T-helper 17 cell (primary cell): ENCODE measurements at places on chromosomes 1 and 21. TPM values are rescaled to one million over a fixed set of nuclear protein-coding genes. Genes with fewer than 3 reads are reported as not detected.

The CASZ1 gene
- total RNA-seq = 21.2 TPM

- H3K4me3 ChIP-seq = no peak overlapping the region
- DNase-seq = no peak
- no peak overlapping the region for H3K27ac ChIP-seq
- H3K36me3 ChIP-seq = peaks cover 9% of the 10 kb centered on the region
- no peaks in the 10 kb centered on the region for H3K27me3 ChIP-seq
- H3K4me1 ChIP-seq = peaks cover 22% of the 10 kb centered on the region
These were observed 16.6 kb downstream of the TRIM62 start for GRCh38 chr1:33165209-33165608.

- H3K4me3 ChIP-seq = peak overlapping the region; percentile 28
- H3K27ac ChIP-seq = no peak overlapping the region
- H3K4me1 ChIP-seq = peaks cover 24% of the 10 kb centered on the region
- no peak for DNase-seq
- peaks cover 86% of the 10 kb centered on the region for H3K27me3 ChIP-seq
These were observed 3.0 kb downstream of the HLX start for GRCh38 chr1:220882061-220882891.

DNA sequence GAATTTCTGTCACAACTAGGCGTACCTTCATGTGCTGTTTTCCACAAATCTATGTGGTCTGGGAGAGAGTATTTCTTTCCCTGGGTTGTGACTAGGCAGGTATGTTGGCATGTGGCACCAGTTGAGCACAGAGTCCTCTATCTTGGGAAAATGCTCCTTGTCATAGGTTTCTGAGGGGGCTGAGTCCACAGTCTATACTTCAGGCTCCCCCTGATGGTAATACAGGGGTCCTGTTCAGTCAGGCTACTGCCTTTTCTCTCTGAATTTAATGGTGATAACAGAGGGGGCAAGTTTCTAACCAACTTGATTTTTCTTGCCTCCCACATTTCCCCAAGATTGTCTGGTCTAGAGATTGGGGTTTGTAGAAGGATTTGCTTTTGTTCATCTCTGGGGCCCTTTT is 35.8 kb downstream of the VANGL1 start:
- no peak overlapping the region for H3K27ac ChIP-seq
- no peaks in the 10 kb centered on the region for H3K27me3 ChIP-seq
- peaks cover 6% of the 10 kb centered on the region for H3K4me1 ChIP-seq
- no peak overlapping the region for H3K4me3 ChIP-seq
- DNase-seq = no peak

- DNase-seq = peak; percentile 39
- H3K27ac ChIP-seq = no peak overlapping the region
- H3K4me1 ChIP-seq = peaks cover 7% of the 10 kb centered on the region
- no peaks in the 10 kb centered on the region for H3K36me3 ChIP-seq
- no peak overlapping the region for H3K4me3 ChIP-seq
- H3K27me3 ChIP-seq = no peaks in the 10 kb centered on the region
These were observed 22.9 kb upstream of the LDLRAP1 start for GRCh38 chr1:25520446-25521061.

The CLCA4 gene
- not detected for total RNA-seq

- no peak for DNase-seq
- H3K27me3 ChIP-seq = no peaks in the 10 kb centered on the region
- H3K36me3 ChIP-seq = no peaks in the 10 kb centered on the region
- H3K27ac ChIP-seq = peak overlapping the region; percentile 10
- no peak overlapping the region for H3K4me3 ChIP-seq
These were observed 6.0 kb upstream of the LY9 start for GRCh38 chr1:160789702-160790611.

GRCh38 chr1:41242342-41243078 is 404 bp upstream of the SCMH1 start:
- H3K27ac ChIP-seq = peak overlapping the region; percentile 89
- peaks cover 15% of the 10 kb centered on the region for H3K4me1 ChIP-seq
- H3K27me3 ChIP-seq = no peaks in the 10 kb centered on the region
- DNase-seq = no peak
- peak overlapping the region; percentile 81 for H3K4me3 ChIP-seq

GRCh38 chr1:190474010-190474409 is 3.7 kb downstream of the BRINP3 start:
- peaks cover 2% of the 10 kb centered on the region for H3K4me1 ChIP-seq
- DNase-seq = no peak
- H3K4me3 ChIP-seq = no peak overlapping the region
- H3K27ac ChIP-seq = no peak overlapping the region

The RGS8 gene
- not detected for total RNA-seq

- no peak overlapping the region for H3K4me3 ChIP-seq
- DNase-seq = no peak
- H3K4me1 ChIP-seq = peaks cover 3% of the 10 kb centered on the region
- no peak overlapping the region for H3K27ac ChIP-seq
- no peaks in the 10 kb centered on the region for H3K27me3 ChIP-seq
- H3K36me3 ChIP-seq = peaks cover 3% of the 10 kb centered on the region
These were observed 41.5 kb downstream of the CHIA start for GRCh38 chr1:111332190-111332589.

The ST6GALNAC3 gene
- not detected for total RNA-seq

The CLCA1 gene
- total RNA-seq = not detected

GRCh38 chr1:200248541-200248940 is 161.3 kb downstream of the ZNF281 start:
- H3K4me1 ChIP-seq = no peaks in the 10 kb centered on the region
- H3K4me3 ChIP-seq = no peak overlapping the region
- H3K36me3 ChIP-seq = no peaks in the 10 kb centered on the region
- H3K27ac ChIP-seq = no peak overlapping the region
- DNase-seq = no peak

- H3K36me3 ChIP-seq = no peaks in the 10 kb centered on the region
- peaks cover 7% of the 10 kb centered on the region for H3K4me1 ChIP-seq
- H3K4me3 ChIP-seq = no peak overlapping the region
- no peak overlapping the region for H3K27ac ChIP-seq
- no peaks in the 10 kb centered on the region for H3K27me3 ChIP-seq
These were observed 15.0 kb downstream of the PDE9A start for GRCh38 chr21:42668298-42668992.

DNA sequence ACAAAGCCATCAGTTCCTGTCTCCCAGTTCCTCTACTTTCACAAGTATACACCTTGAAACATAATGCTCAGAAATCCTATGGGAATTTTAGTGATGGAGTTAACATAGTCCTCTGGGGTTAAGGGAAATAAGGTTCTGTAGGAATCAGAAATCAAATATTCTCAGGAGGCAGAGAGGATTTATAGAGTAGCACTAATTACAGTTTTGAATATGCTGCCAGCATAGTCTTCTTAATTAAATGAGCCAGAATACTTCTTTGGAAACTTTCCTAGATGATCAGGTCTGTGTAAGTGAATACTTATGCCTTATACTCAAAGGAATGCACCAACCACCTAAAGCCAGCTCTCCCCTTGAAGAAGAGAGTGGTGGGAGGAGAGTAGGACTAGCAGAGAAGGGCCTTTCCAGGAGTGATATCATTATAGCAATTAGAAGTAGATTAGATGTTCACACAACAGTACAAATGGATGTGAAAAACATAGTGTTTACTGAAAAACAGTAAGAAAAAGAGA is 31.4 kb upstream of the DIRAS3 start:
- no peak overlapping the region for H3K4me3 ChIP-seq
- H3K4me1 ChIP-seq = no peaks in the 10 kb centered on the region
- H3K27me3 ChIP-seq = no peaks in the 10 kb centered on the region
- no peaks in the 10 kb centered on the region for H3K36me3 ChIP-seq
- H3K27ac ChIP-seq = no peak overlapping the region

DNA sequence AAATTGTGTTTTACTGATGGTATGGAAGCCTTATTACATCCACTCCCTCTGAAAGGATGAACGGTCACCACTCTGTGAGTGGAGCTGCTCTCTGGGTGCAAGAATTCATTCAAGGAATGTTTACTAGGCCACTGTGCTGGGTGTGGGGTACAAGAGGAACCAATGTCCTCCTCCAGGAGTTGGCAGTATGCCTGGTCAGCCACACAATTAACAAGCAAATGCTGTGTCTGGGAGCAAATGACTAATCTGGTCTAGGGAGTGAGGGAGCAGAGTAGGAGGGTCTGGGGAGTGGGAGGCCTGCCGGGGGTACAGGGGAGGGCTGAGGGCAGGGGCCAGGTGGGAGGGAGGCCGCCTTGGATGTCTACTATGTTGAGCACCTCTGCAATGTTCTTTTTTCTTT is 27.2 kb upstream of the TDRD10 start:
- DNase-seq = no peak
- H3K4me3 ChIP-seq = no peak overlapping the region
- H3K27ac ChIP-seq = peak overlapping the region; percentile 32

DNA sequence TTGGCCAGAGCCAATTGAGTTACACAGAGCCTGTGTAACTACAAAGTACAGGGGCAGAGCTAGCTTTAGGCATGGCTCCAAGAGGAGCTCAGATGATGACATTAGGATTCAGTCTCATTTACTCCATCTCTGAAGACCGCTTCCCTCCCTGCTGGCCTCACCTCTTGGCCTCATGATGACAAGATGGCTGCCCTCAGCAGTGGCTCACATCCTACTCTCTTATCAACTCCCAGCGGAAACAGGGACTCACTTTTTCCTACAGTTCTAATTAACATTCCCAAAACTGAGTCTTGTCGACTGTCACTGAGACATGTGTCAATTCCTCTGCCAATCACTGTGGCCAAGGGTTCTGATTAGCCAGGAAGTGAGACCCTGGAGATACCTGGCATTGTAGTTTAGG is 59.4 kb upstream of the ECE1 start:
- H3K27me3 ChIP-seq = no peaks in the 10 kb centered on the region
- H3K27ac ChIP-seq = no peak overlapping the region
- no peak overlapping the region for H3K4me3 ChIP-seq
- no peak for DNase-seq
- peaks cover 3% of the 10 kb centered on the region for H3K4me1 ChIP-seq

GRCh38 chr1:245834002-245834401 is 673.1 kb downstream of the SMYD3 start:
- peaks cover 5% of the 10 kb centered on the region for H3K36me3 ChIP-seq
- DNase-seq = no peak
- no peaks in the 10 kb centered on the region for H3K4me1 ChIP-seq
- no peak overlapping the region for H3K27ac ChIP-seq
- no peaks in the 10 kb centered on the region for H3K27me3 ChIP-seq

DNA sequence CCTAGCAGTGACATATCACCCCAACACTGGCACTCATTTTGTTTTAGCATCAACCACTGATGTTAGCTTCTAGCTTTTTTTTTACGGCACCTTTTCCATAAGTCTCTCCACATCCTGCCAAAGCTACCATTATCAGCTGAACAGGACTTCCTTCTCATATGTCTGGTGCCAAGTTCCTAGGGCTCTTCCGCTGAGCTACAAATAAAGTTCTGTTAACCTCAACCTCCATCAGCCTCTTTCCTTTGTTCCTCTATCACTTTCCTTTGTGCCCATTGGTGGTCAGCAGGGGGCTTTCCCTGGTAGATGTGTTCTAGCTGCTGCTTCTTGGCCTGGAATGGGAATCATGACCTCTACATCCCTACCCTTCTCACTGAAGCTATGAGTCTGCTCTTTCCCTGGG is 163.8 kb downstream of the FAF1 start:
- DNase-seq = no peak
- no peak overlapping the region for H3K27ac ChIP-seq
- peaks cover 2% of the 10 kb centered on the region for H3K36me3 ChIP-seq
- peaks cover 9% of the 10 kb centered on the region for H3K4me1 ChIP-seq

DNA sequence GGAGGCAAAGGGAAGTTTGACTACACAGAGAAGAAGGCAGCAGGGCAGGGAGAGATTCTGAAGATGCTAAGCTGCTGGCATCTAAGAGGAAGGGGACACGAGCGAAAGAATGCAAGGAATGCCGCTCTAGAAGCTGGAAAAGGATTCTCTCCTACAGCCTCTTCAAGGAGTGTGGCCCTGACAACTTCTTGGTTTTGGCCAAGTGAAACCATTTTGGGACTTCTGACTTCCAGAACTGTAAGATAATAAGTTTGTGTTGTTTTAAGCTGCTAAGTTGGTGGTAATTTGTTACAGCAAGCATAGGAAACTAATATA is 28.5 kb downstream of the MGST3 start:
- no peak for DNase-seq
- H3K27ac ChIP-seq = no peak overlapping the region
- no peaks in the 10 kb centered on the region for H3K27me3 ChIP-seq

DNA sequence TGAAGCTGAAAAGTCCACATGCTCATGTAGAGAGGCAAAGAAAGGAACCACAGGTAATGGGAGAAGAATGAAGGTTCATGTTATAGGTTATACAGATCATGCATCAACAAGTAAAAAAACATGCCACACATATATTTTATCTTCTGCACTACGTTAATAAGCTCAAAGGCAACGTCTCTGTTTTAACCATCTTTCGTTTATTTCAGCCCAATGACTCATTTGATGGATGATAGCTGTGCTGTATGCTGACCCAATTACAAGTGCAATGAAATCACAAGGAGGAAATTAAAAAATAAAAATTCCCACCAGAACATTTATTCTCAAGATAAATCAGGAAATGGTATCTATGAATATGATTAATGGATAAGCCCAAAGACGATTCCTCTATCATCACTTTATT is 24.6 kb downstream of the XCL1 start:
- no peak overlapping the region for H3K27ac ChIP-seq
- H3K4me1 ChIP-seq = no peaks in the 10 kb centered on the region
- no peak overlapping the region for H3K4me3 ChIP-seq
- H3K27me3 ChIP-seq = peaks cover 28% of the 10 kb centered on the region
- H3K36me3 ChIP-seq = no peaks in the 10 kb centered on the region

- peaks cover 1% of the 10 kb centered on the region for H3K36me3 ChIP-seq
- no peaks in the 10 kb centered on the region for H3K4me1 ChIP-seq
- H3K27ac ChIP-seq = no peak overlapping the region
- H3K27me3 ChIP-seq = peaks cover 36% of the 10 kb centered on the region
- no peak overlapping the region for H3K4me3 ChIP-seq
These were observed 21.3 kb downstream of the SLC9C2 start for GRCh38 chr1:173581383-173582079.

- no peak overlapping the region for H3K27ac ChIP-seq
- peaks cover 4% of the 10 kb centered on the region for H3K36me3 ChIP-seq
- peaks cover 2% of the 10 kb centered on the region for H3K4me1 ChIP-seq
- peaks cover 36% of the 10 kb centered on the region for H3K27me3 ChIP-seq
- no peak for DNase-seq
These were observed 28.1 kb downstream of the PLXNA2 start for GRCh38 chr1:208216062-208216461.

The MX2 gene
- total RNA-seq = 97.2 TPM

DNA sequence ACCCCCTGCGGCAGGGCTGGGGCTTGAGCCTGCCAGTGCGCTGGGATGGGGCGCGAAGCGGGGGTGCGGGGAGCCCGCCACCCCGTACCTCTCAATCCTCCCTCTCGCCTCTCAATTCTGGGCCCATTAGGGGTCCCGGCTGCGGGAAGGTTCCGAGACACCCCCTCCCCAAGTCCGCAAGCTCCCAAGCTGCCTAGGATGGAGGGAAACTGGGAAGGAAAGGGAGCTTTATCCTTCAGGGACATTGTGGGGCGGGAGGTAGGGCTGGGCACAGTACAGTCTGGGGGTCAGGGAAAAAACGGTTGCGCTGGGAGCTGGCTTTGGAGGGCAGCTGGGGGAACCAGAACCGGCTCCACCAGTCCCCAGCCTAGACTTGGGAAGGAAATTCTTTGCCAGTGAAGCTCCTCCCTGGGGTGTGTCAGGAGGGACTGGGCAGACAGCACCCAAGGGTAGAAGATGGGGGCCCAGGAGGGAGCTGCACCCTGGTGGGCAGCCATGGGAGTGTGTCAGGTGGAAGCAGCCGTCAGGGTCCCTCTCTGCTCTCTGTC is 904 bp downstream of the GJB3 start:
- DNase-seq = no peak
- no peak overlapping the region for H3K27ac ChIP-seq
- H3K4me1 ChIP-seq = peaks cover 10% of the 10 kb centered on the region
- H3K4me3 ChIP-seq = peak overlapping the region; percentile 2
- H3K27me3 ChIP-seq = peaks cover 79% of the 10 kb centered on the region
